ENCODE measurements at places on chromosomes 7 and 10. TPM values are rescaled to one million over a fixed set of nuclear protein-coding genes. Genes with fewer than 3 reads are reported as not detected.

Gene STAMBPL1
- 4.0 TPM for polyA plus RNA-seq

Gene TMEM225B
- polyA plus RNA-seq, result 2.7 TPM

- no peaks in the 10 kb centered on the region for H3K36me3 ChIP-seq
- DNase-seq, result no peak
- H3K27ac ChIP-seq, result no peak overlapping the region
- peaks cover 5% of the 10 kb centered on the region for H3K4me1 ChIP-seq
Observed at GRCh38 chr10:131792809-131793208, 108.0 kb upstream of the PPP2R2D start.

GRCh38 chr10:7506571-7506970 is 95.7 kb upstream of the SFMBT2 start:
- H3K4me1 ChIP-seq, result peaks cover 31% of the 10 kb centered on the region
- DNase-seq, result no peak
- H3K4me3 ChIP-seq, result no peak overlapping the region
- peaks cover 8% of the 10 kb centered on the region for H3K27me3 ChIP-seq
- H3K27ac ChIP-seq, result no peak overlapping the region
- no peaks in the 10 kb centered on the region for H3K36me3 ChIP-seq

DNA sequence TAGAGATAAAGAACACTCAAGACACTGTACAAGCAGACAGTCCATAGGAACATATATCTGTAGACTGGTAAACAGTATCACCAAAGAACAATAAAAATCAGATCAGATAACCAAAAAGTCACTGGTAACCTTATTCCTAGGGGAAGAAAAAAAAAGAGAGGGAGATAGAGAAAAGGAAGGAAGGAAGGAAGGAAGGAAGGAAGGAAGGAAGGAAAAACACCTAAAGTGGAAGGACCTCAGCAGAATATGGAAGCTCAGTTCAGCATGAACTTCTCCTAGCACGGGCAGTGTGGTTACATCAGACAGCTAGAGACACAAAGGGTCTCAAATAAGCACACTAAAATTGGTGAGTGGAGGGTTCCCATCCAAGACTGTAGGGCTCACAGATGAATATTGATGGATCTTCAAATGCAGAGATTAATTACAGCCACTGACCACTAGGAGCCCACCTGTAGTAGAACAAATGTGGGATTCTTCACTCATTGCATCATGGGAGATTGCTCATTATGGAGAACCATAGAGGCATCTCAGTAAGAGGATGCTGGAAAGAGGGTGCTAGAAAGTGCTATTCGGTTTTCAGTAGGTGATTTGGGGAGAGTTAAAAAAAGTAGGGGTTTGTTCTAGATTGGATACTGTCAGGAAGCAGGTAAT is 293.4 kb upstream of the C7orf33 start:
- DNase-seq, result no peak
- no peaks in the 10 kb centered on the region for H3K27me3 ChIP-seq
- no peak overlapping the region for H3K4me3 ChIP-seq
- no peak overlapping the region for H3K27ac ChIP-seq

Gene TBX20
- polyA plus RNA-seq, result not detected

DNA sequence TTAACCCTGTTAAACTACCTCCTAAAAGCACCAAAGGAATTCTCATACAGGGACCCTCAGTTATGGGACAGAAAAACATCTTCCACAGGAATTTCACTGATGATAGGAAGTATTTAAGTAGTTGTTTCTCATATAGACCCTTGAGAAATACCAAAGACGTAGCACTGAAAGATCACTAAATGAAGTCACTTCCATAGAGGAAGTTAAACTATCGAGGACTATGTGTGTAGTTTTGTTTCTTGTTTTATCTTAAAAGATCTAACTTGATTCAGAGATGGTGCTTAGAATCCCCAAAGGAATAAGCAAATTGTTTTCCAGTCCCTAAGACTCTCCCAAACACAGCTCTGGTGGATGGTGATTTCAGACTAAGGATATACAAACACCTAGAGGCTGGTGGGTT is 94.8 kb upstream of the AFAP1L2 start:
- H3K4me3 ChIP-seq, result peak overlapping the region; percentile 64
- DNase-seq, result peak; percentile 54
- peaks cover 66% of the 10 kb centered on the region for H3K4me1 ChIP-seq
- H3K36me3 ChIP-seq, result peaks cover 11% of the 10 kb centered on the region
- no peaks in the 10 kb centered on the region for H3K27me3 ChIP-seq
- peak overlapping the region; percentile 97 for H3K27ac ChIP-seq

DNA sequence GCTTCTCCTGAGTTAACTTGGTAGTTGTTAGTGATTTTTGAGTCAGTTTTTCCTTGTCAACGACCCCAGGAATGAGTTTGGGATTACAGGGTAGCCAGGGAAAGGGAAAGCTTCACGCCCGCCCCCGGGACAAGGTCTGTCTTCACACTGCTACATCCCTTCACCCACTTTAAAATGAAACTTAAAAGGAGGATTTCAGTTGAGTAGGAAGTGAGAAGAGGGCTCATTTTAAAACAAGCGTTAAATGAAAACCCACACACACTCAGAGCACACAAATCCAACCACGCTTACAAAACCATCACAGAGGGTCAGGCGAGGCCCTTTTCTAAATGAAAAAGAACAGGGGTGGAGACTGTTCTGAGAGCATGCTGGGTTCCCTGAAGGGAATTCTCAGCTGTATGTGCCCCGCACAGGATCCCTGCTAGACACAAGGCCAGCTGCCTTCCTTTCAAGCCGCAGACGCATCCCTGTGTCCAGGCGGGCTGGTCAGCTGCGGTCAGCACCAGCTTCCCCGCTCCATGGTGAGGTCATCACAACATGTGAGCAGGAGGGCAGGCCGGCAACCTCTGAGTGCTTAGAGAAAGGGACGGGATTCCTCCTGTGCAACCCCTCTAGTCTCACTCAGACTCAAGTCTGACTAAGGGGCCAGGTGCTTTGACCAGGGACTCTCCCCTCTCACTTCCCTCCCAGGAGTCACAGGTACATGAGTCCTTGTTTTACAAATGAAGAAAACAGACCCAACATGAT is 111.8 kb downstream of the EGFR start:
- no peaks in the 10 kb centered on the region for H3K4me1 ChIP-seq
- H3K27me3 ChIP-seq, result peaks cover 15% of the 10 kb centered on the region
- H3K27ac ChIP-seq, result no peak overlapping the region

- H3K27ac ChIP-seq, result no peak overlapping the region
- H3K27me3 ChIP-seq, result no peaks in the 10 kb centered on the region
- no peak overlapping the region for H3K4me3 ChIP-seq
- no peaks in the 10 kb centered on the region for H3K4me1 ChIP-seq
Observed at GRCh38 chr10:42970451-42971250, 106.2 kb upstream of the RET start.

Data from naive B cell (primary cell).